A172 (cell line): ENCODE measurements at places on chromosomes 12 and 14.

DNA sequence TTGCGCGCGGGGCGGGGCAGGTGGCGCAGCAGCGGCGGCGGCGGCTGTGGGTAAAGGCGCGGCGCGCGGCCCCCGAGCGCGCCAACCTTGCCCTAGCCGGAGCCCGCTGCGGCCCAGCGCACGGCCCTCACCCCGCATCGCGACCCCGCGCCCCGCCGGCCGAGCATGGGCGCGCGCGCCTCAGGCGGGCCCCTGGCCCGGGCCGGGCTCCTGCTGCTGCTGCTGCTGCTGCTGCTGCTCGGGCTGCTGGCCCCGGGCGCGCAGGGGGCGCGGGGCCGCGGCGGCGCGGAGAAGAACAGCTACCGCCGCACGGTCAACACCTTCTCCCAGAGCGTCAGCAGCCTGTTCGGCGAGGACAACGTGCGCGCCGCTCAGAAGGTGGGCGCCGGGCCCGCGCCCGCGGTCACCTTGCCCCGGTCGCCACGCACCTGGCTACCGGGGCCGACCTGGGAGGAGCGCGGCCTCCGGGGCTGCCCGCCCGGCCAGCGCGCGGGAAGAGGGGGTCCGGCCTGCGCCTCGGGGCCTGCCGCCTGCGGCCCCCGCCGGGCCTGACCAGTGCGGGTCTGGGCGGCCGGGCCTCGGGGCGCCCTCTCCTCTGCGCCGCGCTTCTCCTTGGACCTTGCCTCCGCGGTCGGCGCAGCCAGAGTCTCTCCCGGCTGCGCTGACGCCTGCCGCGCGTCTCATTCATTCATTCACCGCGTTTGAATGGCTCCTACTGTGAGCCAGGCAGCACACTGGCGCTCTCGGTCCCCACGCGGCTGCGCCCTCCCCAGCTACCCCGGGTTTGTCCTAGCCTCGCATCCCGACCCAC, at the start of gene BRI3BP:
BRI3BP (plus strand) TSS at position 20 of the 811 bp plus-strand sequence; CDS start at position 166, 146 bp downstream.
- no peak for DNase-seq

- no peak for DNase-seq
These were observed 26.4 kb downstream of the DDHD1 start for GRCh38 chr14:53126731-53127130.

DNA sequence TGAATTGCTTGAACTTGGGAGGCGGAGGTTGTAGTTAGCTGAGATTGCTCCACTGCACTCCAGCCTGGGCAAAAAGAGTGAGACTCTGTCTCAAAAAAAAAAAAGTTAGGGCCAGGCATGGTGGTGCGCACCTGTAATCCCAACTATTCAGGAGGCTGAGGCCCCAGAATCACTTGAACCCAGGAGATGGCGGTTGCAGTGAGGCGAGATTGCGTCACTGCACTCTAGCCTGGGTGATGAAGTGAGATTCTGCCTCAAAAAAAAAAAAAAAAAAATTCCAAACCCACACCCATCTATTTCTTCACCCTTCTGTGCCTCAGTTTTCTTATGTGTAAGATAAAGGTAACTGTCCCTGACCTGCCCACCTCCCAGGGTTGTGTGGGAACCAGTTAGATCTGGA, 11.0 kb upstream of the MLXIP start:
- DNase-seq, result no peak

DNA sequence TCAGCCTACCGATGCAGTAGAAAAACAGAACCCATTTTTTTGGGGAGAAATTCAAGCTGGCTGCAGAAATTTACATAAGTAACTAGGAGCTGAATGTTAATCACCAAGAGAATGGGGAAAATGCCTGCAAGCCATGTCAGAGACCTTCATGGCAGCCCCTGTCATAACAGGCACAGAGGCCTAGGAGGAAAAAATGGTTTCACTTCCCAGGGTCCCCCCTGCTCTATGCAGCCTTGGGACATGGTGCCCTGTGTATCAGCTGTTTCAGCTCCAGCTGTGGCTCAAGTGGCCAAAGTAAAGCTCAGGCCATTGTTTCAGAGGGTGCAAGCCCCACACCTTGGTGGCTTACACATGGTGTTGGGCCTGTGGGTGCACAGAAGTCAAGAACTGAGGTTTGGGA, 842.5 kb downstream of the FLRT2 start:
- no peak for DNase-seq
